EL (cell line): ENCODE measurements at places on chromosomes 4 and X.

GRCh38 chr4:15245006-15245530 is 182.8 kb upstream of the C1QTNF7 start:
- no peak for DNase-seq

- DNase-seq, result no peak
Measured at GRCh38 chr4:27973056-27973455, 1112.4 kb downstream of the STIM2 start.

DNA sequence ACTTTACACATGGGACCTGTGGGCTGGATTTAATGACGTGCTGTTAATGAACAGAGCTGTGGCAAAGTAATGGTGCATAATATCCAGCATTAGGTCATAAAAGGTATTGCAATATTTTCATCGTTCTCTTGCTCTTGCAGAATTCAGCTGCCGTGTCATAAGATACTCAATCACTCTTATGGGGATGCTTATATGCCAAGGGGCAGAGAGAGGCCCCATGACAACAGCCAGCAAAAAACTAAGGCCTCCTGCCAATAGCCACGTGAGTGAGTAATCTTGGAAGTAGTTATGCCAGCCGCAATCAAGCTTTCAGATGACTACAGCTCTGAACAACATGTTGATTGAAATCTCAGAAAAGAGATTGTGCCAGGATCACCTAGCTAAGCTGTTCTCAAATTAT is 616.9 kb downstream of the FSTL5 start:
- no peak for DNase-seq

GRCh38 chr4:174794543-174795094 is 34.4 kb downstream of the GLRA3 start:
- DNase-seq, result peak; percentile 4

DNA sequence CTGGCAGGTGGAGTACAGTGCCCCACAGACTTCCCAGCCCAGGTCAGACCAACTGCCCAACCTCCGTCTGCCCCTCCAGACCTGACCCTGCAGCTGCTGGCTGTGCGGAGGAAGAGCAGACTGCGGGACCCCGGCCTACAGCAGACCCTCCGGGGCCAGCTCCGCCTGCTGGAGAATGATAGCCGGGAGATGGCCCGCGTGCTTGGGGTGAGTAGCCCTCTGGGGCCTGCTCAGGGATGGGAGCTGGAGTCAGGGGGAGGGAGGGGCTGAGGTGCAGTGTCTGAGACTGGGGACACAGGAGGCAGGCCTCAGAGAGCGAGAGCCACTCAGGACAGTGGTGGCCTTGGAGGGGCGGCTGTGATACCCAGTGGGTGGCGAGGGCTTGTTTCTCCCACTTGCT is 13.5 kb downstream of the SH3TC1 start:
- no peak for DNase-seq

DNA sequence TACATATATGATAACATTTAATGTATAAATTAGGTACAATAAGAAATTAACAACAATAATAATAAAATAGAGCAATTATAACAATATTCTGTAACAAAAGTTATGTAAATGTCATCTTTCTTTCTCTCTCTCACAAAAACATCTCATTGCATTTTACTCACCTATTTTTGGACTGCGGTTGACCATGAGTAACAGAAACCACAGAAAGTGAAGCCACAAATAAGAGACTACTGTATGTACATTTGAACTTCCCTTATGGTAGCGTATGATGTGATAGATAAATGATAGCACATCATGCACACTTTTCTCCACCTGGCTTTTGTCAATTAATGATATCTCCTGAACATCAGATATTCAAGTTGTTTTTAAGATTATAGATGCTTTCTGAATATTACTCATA is 80.5 kb downstream of the HNRNPD start:
- DNase-seq, result no peak

DNA sequence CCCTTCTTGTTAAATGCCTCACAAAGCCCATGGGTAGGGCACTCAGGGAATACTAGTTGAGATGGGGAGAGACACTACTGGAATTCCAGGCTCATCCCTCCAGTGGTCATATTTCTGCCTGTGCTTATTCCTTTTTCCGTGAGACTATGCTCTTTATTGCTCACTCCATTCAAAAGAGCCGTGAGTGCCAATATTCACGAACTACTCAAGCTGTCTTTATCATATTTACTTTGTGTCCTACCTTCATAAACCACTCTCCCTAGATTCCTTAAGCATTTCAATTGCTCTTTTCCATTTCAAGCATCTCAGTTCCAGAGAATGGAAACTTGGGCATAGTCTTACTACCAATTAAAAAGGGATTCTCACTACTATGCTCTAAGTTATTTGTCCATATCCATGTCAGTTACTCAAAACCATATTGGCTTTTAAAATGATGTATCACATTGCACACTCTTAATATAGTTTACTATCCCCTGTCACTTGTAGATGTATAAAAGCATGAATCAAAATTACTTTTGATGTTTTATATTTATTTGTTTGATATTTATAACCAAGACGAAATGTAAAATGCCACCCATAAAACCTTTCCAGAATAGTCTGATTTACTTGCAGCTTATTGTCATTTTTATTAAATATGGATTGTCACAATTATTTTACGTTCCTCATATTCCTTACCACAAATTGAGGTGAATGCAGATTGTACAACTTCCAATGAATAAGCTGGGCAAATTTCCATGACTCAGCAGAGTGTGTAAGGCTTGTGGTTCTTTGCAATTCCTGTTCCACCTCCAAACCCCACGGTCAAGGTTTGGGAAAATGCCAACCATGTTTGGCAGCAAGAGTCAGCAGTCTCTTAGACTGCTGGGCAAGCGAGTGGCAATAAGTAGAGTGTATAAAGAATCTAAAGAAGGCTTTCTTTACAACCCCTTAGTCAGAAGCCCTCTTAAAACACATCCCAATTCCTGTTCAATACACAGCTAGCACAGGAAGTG is 24.4 kb downstream of the ENOX2 start:
- DNase-seq, result peak; percentile 83

GRCh38 chr4:1471443-1472147 is 65.4 kb upstream of the NKX1-1 start:
- DNase-seq, result no peak
